ENCODE measurements at places on chromosomes 2 and 18.
A peak's percentile ranks its signal among the peaks of the same experiment; 100 is the strongest.

DNA sequence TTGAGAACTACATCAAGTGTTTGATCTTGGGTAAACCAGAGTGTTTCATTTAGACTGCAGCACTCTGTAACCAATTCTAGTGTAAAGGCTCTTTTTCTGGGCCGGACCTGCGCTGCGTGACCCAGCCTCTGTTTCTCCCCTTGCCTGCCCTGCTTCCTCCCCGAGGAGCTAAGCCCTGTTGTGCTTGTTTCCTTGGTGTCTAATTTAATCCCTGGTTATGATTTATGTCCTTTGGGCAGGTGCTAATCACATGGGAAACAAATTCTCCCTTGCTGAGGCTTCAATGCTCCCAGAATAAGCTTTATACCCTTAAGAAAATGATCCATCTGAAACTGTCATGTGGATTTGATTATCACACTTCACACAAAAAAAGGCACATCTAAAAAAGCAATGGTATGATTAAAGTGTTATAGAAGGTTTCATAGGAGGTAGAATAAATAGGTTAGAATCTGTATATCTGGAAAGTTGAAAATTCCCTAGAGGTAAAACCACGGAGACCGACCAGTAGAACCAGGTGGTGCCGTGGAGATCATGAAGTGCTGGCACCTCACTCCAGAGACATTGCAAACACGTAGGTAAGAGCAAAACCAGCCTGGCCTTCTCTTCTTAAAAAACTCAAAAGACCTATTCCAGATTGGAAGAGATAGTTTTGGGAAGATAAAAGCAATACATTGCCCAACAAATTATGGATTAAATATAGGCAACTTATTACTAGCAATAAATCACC is 31.0 kb upstream of the SLC9A2 start:
- no peak for DNase-seq

DNA sequence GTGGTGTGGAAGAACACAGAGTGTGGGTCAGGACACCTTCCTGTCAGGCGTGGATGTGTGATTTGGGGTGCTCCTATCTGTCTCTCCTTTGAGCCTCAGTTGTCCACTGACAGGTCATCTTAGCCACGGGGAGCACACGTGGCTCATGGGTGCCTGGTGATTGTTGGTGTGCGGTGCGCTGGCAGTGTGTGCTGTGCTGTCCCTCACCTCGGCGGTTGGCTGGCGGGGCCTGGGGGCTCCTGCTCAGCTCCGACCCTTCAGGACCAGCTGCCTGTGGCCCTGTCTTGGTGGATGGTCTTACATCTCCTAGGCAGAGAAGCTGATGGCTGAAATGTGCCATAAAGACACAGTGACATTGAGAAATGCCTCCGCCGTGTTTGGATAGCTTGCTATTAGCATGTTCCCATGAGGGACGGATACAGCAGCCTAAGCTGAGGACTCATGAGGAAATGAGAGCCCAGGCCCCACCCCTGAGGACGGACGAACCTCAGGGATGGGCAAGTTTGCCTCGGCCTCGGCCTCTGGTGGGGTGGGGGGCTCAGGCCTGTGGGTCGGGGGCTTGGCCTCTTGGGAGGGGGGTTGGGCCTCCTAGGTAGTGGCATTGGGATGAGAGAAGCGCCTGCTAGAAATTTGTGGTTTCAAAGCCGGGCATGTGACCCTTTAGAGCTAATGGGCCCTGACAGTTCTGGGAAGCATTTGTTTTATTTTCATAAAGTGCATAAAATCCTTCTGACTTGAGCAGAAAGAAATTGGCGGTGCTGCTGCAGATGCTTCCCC is 20.3 kb upstream of the ASB1 start:
- DNase-seq, result no peak

- DNase-seq, result no peak
Observed at GRCh38 chr2:23250371-23250770, 134.6 kb upstream of the KLHL29 start.

GRCh38 chr2:169579044-169579443 is 5.1 kb upstream of the PPIG start:
- no peak for DNase-seq

DNA sequence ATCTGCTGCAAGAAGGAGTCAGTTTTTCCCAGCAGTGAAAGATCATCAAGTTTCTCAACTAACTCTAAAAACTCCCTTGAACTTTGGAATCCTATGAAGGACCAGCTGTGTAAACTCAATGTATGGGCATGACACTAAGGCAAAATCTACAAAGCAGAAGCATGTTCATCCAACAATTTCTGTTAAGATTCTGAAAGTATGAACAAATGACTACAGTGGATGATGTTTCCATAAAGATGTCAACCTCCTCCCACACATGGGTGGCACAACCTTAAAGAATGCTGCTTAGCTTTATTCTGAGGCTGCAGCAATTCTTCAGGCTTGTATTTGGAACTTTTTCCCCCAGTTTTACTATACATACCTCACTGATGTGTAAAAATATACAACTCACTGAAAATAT is 47.2 kb downstream of the WDR33 start:
- no peak for DNase-seq

- DNase-seq, result no peak
Observed at GRCh38 chr2:19363474-19363778, 5.0 kb upstream of the OSR1 start.

- no peak for DNase-seq
Observed at GRCh38 chr18:35027206-35027605, 14.0 kb upstream of the MAPRE2 start.

GRCh38 chr2:118197011-118197675 is 108.9 kb downstream of the INSIG2 start:
- no peak for DNase-seq

- DNase-seq, result peak; percentile 70
Observed at GRCh38 chr2:178306352-178307073, 112.2 kb downstream of the OSBPL6 start.

DNA sequence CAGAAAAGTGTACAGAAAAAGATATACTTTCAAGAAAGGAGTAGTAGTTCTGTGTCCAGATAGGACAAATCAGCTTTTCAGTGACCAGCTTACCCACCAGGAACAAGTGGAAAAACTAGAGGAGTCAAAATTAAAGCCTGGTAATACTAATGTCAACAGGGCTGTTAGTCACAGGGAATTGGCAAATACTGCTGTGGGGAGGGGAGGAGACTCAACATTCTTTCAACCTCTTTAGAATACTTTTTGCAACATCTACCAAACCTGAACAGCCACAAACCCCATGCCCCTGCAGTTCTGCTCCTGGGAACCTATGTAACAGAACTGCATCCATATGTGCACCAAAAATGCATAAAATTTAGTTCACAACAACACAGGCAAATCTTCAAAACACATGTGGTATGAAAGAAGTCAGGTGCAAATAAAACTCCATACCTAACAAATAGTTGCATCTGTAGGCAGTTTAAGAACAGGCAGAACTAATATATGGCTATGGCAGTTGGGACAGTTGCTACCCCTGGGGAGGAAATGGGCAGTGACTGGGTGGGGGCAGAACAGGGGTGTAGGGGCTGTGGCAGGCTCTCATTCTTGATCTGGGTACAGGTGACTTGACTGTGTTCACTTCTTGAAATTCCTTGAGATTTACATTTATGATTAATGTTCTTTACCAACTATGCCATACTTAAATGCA is 9.7 kb downstream of the CMPK2 start:
- no peak for DNase-seq

DNA sequence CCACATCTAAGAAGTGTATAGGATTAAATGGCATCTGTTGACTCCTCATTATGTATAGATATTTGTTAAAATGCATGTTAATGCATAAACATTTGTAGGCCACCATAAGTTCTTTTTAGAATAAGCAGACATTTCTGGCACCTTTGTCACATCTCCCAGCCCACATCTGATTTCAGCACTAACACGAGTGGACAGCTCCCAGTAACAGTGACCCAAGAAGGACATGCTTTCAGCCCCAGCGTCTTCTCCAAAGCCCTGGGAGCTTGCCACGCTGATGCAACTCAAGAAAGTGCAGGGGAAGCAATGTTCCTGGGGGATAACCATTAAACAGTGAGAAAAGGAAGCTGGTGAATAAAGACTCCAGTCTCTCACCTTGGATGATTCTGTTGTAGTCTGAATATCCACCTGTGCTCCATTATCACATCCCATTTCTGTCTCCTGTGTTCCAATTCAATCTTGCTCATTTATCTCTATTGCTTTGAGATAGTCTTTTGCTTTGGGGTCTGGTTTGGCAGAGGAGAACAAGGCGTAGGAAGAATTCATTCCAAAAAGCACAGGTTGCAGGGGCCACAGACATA is 182.6 kb upstream of the THSD7B start:
- DNase-seq, result peak; percentile 55

DNA sequence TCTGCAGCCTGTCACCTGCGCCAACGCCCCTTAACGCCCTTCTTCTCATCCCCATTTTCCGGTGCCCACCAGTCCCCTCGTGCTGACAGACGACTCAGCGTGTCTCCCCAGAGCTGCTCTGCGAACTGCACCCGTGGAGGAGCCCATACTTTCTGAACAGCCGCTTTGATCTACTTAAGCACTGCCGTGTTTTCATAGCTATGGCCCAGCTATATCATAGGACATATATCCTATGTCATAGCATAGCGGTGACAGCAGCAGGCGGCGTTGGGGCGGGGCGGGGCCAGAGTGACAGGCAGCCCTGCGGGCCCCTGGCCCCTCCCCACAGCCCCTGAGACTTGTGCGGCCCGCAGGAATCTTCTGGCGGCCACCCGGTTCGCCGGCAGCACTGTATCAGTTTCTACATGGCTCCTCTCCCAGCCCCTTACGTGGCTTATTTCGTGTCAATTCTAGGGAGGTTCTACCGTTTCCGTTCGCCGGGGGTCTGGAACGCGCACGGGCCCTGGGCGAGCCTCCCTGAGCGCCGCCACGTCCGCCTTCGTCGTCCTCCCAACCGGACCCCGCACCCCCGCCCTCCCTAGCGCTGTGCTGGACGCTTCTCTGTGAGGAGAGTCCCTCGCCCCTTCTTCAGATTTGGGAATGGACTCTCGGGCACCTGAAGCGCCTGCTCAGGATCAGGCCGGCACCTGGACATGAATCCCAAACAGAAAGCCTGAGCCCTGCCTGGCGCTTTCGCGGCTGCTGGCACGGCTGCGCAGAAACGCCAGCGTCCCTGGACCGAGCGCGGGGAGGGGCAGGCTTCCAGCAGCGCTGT is 35.4 kb downstream of the PTPN18 start:
- DNase-seq, result peak; percentile 74

DNA sequence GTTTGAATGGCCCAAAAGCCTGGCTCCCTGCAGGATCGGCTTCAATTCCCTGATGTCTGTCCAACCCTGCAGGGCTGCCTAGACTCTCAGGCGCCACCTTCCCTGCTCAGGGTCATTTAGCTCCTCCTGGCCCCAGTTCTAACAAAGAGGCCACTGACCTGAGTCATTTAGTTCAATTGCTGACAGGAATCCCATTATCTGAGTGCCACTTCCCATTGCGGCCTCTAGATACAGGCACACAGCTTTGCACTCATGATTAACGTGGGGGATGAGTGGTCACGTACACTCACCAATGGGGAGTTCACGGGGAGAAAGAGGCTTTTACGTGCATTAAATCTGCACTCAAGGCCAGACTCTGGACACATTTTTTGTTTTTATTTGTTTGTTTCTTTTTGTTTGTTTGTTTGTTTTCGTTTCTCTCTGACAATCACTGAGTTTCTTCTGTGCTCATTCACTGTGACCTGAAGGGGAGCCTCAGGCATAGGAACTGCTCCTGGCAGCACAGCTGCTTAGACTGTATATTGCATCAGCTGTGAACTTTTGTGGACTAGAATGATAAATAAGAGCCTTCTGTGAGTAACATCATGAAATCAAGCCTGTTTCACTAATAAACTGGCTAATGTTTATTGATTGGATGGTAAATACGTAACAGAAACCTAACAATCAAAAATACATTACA is 118.9 kb upstream of the CTNNA2 start:
- peak; percentile 25 for DNase-seq

GRCh38 chr2:217120429-217120828 is 260.6 kb upstream of the TNP1 start:
- no peak for DNase-seq

GRCh38 chr2:178478439-178479274 is at the start of gene FKBP7:
Gene FKBP7 (minus strand): TSS chr2:178478600. CDS start chr2:178478499, 101 bp downstream.
- peak; percentile 80 for DNase-seq

DNA sequence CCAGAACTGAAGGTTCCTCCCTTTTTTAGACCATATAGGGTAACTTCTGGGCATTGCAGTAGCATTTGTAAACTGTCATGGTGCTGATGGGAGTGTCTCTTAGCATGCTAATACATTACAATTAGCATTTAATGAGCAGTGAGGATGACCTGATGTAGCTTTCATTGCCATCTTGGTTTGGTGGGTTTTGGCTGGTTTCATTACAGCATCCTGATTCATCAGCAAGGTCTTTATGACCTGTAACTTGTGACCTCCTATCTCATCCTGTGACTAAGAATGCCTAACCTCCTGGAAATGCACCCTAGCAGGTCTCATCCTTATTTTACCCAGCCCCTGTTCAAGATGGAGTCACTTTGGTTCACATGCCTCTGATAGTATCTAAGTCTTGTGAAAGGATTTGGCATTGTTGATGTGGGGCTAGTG is 159.0 kb downstream of the TMX3 start:
- no peak for DNase-seq

DNA sequence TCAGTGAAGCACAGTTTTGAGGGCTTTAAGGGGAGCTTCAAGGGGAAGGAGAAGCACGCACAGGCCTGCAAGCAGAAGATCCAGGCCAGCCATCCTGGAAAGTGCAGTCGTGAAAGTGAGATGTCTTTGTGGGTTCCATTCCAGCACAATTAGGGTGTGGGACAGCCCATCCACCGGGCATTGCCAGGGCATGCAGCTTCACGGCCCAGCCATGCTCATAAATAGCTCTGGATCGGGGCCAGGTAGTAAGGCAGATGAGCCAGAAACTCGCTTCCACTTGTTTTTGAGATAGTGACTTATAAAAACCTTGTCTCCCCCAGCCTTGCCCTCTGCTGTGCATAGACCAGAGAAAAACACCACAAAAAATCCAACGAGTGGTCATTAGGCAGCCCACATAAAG is 21.0 kb downstream of the KDSR start:
- DNase-seq, result no peak

- no peak for DNase-seq
Observed at GRCh38 chr18:77341527-77342325, 92.1 kb downstream of the GALR1 start.

DNA sequence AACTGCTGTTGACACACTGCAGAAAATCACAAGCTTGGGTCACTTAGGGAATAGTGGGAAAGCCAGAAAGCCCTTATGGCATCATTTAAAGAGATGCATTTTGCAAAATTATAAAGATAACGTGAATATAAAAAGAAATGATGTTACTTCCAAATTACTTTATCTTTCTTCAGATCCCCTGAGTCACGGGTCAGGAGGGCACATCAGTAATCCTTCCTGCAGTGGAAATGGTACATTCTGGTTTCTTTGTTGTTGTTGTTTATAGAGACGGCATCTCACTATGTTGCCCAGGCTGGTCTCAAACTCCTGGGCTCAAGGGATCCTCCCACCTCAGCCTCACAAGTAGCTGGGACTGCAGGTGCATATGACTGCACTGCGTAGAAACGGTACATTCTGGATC is 9.8 kb upstream of the EPG5 start:
- DNase-seq, result no peak

GRCh38 chr2:65292106-65292400 is 64.4 kb downstream of the ACTR2 start:
- DNase-seq, result no peak

All from WTC11 (cell line).